ENCODE measurements at places on chromosomes 5 and 9. TPM values are rescaled to one million over a fixed set of nuclear protein-coding genes. Genes with fewer than 3 reads are reported as not detected.

GRCh38 chr5:83321483-83322055 is 150.0 kb upstream of the VCAN start:
- no peak for DNase-seq

DNA sequence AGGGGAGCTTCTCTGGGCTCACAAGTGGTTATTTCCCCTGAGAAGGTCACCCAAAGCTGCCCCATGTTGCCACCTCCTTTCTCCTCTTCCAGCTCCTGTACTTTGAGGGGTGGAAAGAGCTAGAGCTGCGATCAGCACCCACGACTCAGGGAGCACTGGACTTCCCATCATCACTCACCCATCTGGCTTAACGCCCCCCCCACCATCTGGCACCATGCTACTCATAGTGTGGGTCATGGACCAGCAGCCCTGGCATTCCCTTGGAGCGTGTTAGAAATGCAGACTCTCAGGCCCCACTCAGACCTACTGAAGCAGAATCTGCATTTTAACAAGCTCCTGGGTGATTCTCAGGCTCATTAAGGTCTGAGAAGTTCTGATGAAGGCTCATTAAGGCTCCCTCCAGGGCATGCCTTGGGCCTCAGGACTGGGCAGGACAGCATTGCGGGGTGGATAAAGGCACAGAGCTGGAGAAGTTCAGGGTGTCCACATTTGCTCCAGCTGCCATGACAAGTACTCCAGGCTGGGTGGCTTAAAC is 67.3 kb downstream of the GALNT12 start:
- DNase-seq, result no peak

DNA sequence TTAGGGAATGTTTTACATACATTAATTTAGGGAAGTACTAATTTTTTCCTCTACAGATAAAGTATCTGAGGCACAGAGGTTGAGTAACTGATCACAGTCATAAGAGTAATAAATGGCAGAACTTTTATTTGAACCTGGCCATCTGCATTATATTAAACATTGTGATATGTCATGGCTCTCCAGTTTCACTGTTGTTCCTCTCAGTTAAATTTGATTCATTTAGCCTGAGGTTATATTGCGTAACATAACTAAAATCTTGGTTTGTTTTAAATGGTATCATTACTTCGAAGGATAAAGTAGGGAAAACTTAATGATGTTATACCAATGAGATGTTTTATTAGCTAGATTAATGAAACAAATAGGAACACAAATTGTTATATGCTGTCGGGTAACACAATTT is 284.4 kb downstream of the KDM4C start:
- no peak for DNase-seq

DNA sequence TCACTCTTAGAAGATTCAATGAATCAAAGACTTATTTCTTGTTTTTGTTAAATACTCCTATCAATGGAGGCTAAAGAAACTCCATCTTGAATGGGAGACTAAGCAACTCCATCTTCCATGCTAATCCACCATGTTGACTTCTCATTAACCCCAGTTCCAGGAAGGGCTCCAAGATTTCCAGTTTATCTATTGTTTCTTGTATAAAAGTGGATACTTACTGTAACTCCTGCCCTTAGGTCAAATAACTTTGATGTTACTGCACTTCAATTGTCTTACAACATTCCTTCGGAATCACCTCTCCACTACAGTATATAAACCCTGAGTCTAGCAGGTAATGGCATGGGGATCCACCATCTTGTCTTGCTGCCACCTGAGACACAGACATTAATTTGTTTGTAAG is 63.0 kb downstream of the PUM3 start:
- no peak for DNase-seq

- DNase-seq, result no peak
These were observed 6.8 kb upstream of the FXN start for GRCh38 chr9:69028754-69029153.

DNA sequence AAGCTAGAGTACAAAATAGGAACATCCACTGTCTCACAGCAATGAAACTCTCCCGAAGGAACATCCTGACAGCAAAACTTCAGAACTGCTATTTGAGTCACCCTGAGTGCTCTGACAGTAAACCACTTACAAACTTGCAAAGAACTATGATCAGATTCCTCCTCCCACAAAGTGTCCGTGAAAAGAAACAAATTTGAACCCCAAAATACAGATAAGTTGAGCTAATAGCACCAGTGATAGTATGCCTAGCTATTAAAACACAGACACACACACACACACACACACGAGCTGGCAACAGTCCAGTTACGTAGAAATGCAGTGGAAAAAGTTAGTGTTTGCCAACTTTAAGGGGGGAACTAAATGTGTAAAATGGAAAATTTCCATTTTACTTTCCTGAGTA is 3.1 kb upstream of the GLIS3 start:
- DNase-seq, result no peak

GRCh38 chr9:21677387-21677786 is 125.0 kb upstream of the MTAP start:
- DNase-seq, result no peak

GRCh38 chr5:176362233-176362490 is 598 bp upstream of the KIAA1191 start:
- DNase-seq, result no peak

DNA sequence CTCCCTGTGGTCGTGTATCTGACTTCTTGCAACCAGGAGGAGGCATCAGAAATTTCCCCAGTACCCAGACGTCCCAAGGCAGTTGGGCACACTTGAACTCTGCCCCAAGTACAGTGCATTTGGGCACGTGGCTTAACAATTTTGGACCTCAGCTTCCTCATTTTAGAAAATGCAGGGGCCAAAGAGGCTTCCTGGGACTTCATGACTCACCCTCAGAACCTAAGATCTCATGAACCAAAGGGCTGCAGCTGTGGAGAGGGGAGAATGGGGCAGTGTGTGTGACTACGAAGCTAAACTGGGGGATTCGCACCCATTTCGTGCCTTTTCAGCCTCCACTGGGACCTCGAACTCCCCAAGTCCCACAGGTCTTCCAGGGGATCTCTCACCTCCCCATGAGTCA is 59.2 kb downstream of the SYK start:
- DNase-seq, result no peak

DNA sequence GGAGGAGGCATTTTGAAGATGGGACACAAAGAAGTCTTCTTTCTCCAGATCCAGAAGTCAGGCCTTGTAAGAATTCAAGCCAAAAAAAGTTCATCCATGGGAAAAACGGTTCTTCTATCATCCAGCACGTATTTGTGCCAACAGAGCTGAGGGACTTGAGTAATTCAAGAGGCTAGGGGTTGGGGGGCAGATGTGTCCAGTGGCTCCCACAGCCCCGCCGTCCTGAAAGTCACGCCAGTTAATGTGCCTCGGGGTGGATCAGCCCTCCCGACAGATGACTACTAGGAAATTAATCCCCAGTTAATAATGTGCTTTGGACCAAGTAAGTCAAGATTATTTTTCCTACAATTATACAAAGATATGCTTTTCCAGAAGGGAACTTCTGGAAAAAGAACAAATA is 23.4 kb downstream of the NREP start:
- DNase-seq, result no peak

GRCh38 chr5:111461934-111462333 is 50.4 kb downstream of the STARD4 start:
- DNase-seq, result no peak

DNA sequence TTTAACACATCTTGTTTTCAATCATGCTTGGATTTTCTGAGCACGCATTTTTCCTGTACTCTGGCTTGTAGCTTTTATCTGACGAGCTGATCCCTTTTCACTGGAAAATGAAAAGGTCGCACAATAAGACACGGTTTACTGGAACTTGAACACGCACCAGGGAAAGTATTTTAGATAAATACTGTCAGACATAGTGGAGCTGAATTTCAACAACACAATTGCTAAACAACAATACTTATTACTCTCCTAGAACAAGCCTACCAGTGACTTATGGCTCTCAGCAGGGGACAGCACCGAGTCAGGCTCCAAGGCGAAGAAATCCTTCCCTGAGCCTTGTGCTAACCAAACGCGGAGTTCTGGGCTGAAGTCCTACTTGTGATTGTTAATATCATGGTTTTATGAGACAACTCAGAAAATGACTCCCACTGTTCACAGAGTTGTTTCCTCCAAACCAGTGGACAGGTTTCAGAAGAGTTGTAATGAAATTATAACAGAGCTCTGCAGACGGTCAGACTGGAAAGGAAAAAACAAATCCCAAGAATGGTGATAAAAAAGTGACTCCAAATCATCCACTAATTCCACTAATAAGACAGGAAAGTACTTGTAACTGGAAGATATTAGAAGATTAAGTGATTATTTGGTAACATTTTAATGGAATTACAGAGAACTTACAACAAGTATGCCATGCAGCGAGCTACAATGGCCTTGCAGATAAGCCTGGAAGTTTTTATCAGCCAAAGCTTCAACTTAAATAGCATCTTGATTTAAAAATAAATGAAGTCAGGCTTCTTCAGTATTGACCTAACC is 359.6 kb downstream of the EBF1 start:
- no peak for DNase-seq

DNA sequence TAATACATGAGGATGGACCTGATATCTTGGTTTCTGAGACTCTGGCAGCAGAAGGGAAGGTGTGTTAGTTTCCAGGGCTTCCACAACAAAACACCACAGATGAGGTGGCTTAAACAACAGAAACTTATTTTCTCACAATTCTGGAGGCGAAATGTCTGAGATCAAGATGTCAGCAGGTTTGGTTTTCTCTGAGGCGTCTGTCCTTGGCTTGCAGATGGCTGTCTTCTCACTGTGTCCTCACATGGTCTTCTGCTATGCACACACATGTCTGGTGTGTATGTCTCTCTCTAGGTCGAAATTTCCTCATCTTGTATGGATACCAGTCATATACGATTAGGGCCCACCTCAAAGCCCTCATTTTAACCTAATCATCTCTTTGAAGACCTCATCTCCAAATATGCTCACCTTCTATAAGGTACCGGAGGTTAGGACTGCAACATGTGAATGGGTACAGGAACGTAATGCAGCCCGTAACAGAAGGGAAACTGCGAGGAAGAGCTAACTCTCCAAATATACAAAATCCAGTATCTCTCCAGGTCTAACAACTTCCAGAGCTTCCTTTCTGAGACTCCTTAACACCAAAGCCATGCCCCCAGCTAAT is 139.8 kb upstream of the SMARCA2 start:
- no peak for DNase-seq

DNA sequence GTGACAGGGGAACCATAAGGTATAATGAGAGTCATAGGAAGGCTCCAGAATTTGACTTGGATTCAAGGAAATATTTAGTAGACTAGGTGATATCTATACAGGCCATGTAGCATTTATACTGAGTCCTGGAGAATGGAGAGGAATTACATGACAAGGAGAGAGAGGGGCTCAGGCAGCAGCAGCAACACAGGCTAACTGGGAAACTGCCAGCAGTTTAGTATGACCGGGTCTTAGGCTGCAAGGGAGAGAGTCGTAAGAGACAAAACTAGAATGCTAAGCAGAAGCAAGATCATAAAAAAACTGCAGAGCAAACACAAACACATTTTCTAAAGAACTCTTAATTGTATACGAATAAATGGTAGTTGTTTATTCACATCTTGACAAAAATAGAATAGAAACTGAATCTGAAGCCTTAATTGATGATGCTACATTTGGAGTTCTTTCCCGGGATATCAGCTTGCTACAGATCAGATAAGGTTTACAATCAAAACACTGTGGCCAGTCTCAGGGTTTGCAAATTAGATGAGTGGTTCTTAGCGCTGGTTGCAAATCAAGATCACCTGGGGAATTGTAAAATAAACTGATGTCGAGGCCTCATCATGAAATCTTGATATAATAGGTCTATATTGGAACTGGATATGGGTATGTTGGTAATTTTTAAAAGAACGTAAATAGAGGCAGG is 480.0 kb upstream of the C9orf72 start:
- DNase-seq, result no peak

DNA sequence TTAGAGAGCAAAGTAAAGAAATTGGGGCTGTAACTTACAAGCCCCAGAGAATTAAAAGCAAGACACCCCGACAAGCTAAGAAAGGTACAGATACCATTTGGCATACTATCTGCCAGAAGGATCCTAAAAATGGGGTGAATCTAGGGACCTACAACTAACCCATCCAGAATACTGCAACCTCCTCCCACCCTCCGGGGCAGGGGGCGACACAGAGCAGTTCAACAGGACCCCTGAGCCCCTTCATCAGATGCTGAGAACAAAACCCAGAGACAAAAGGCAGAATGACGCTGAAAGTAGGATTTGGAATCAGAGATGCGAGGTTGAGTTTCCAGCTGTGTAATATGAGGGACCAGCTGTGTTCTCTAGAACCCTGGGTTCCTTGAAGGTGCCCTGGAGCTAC is 71.2 kb downstream of the EPB41L4B start:
- DNase-seq, result no peak

DNA sequence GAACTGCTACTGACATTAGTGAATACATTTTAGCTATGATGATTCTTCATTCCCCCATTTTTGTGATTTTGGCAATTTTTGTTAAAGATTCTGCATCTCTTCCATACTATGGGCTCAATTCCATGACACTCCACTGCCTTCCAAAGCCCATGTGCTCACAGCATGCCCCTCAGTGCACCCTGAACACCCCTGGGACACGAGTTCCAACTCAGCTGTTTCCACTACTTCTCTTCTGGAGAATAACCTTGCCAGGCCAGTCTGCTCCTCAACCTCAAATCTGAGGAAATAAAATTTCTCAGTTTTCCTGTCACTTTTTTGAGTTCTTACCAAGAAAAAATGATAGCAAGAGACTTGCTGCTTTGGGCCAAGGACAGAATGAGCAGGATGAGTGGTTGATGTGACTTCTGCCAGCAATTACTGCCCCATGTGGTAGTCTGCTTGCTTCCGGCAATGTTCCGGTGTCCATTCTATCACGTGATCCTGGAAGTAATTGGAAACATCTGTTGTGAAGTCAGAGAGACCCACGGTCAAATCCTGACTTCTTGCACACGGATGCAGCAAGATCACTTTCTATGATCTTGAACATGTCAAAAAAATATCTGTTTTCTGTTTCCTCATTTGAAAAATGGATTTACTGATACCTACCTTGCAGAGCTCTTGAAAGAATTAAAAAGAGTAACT is 58.3 kb downstream of the EGFLAM start:
- DNase-seq, result no peak

DNA sequence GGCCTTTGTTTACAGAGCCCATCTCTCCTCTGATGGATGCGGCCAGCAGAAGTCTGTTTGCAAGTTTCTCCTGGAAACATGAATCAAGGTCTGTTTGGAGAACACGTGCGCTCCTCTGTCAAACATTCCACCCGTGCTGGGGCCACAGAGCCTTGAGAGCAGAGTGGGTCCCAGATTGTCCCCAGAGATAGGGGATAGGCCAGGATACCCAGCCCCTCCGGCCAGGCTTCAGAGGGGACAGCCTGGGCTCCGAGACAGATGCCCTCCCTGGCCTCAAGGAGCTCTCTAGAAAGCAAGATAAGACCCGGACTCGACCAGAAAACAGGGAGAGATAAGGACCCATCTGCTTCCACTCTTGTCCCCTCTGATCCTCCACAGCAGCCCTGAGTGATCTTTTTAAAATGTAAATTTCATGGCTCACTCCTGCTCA is 40.4 kb upstream of the HAND1 start:
- DNase-seq, result no peak

Gene C9orf153
- 0.59 TPM for total RNA-seq

Gene DMRTA1
- total RNA-seq, result not detected

Gene SLC46A2
- not detected for total RNA-seq

Gene GARIN3
- 0.46 TPM for total RNA-seq

Gene SLC27A6
- not detected for total RNA-seq

Gene ZMAT2
- 50.9 TPM for total RNA-seq

Gene TMC1
- not detected for total RNA-seq

Gene BNC2
- not detected for total RNA-seq

Gene HMHB1
- total RNA-seq, result not detected

Gene OBP2B
- not detected for total RNA-seq
